ENCODE measurements at places on chromosomes 1 and 21.
A peak's percentile ranks its signal among the peaks of the same experiment; 100 is the strongest.

DNA sequence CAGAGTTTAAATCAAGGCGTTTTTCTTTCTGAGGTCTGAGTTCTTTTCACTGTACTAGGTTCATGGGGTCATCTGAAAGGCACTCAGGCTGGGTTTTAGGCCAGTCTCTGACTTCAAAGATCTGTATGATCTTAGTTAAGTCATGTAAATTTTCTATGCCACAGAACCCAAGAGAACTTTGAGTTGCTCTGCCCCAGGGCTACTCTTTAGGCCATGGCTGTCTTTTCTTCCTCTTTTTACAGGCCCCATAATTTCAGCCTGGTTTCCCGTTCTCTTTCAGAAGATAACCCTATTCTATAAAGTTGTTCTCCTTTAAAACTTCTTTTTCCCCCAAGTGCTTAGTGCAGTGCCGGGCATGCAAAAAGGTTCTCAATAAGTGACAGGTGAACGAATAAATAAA is 26.1 kb downstream of the METTL13 start:
- no peaks in the 10 kb centered on the region for H3K27me3 ChIP-seq
- H3K4me1 ChIP-seq: peaks cover 19% of the 10 kb centered on the region
- DNase-seq: no peak
- peak overlapping the region; percentile 28 for H3K27ac ChIP-seq

GRCh38 chr1:15364740-15365139 is 44.9 kb upstream of the EFHD2 start:
- no peak for DNase-seq
- peaks cover 10% of the 10 kb centered on the region for H3K27me3 ChIP-seq
- no peaks in the 10 kb centered on the region for H3K4me1 ChIP-seq
- no peaks in the 10 kb centered on the region for H3K36me3 ChIP-seq
- no peak overlapping the region for H3K4me3 ChIP-seq

DNA sequence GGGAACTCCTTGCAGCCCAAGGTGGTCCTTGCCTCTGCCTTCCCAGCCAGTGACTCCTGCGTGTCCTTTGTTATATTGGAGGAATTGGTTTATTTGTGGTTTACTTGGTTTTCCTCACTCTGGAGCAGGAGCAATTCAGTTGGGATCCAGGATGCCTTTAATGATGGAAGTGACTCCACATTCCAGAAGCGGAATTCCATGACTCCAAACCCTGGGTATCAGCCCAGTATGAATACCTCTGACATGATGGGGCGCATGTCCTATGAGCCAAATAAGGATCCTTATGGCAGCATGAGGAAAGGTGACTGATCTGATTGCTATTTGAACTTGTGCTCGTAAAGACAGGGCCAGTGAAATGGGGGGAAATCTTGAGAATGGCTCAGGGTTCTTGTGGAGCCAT is 15.1 kb upstream of the PIGV start:
- H3K36me3 ChIP-seq: peaks cover 49% of the 10 kb centered on the region
- no peak overlapping the region for H3K4me3 ChIP-seq
- no peaks in the 10 kb centered on the region for H3K4me1 ChIP-seq
- peak overlapping the region; percentile 14 for H3K27ac ChIP-seq
- DNase-seq: no peak
- no peaks in the 10 kb centered on the region for H3K27me3 ChIP-seq

- no peak for DNase-seq
- no peaks in the 10 kb centered on the region for H3K27me3 ChIP-seq
- H3K36me3 ChIP-seq: no peaks in the 10 kb centered on the region
Observed at GRCh38 chr1:214414691-214415090, 133.7 kb downstream of the SMYD2 start.

GRCh38 chr1:150156868-150157603 is 7.3 kb downstream of the PLEKHO1 start:
- no peak overlapping the region for H3K4me3 ChIP-seq
- peak overlapping the region; percentile 83 for H3K27ac ChIP-seq
- peaks cover 66% of the 10 kb centered on the region for H3K4me1 ChIP-seq
- H3K27me3 ChIP-seq: no peaks in the 10 kb centered on the region
- H3K36me3 ChIP-seq: peaks cover 39% of the 10 kb centered on the region
- no peak for DNase-seq

GRCh38 chr1:25700626-25701025 is 84.0 kb downstream of the MAN1C1 start:
- no peak for DNase-seq
- no peak overlapping the region for H3K27ac ChIP-seq
- no peaks in the 10 kb centered on the region for H3K36me3 ChIP-seq
- no peaks in the 10 kb centered on the region for H3K4me1 ChIP-seq
- no peak overlapping the region for H3K4me3 ChIP-seq
- H3K27me3 ChIP-seq: peaks cover 5% of the 10 kb centered on the region

DNA sequence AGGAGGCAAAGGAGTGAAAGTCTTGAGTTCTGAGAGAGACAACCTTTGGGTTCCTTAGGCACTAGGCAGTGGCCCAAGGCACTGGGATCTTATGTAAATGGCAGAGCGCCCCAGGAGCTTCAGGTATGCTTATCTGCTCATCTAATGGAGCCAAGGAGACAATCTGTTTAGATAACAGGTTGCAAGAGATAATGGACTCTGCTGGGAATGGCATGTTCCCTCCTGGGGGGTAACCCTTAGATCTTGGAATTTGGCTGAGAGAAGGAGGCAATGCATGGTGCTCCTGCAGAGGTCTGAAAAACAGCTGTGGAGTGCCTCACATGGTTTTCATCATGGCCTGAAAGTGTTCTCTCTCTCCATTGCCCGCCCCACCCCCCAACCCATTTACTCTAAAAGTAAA is 44.1 kb upstream of the WLS start:
- DNase-seq: no peak
- no peak overlapping the region for H3K27ac ChIP-seq
- H3K36me3 ChIP-seq: no peaks in the 10 kb centered on the region
- H3K4me3 ChIP-seq: no peak overlapping the region
- no peaks in the 10 kb centered on the region for H3K27me3 ChIP-seq
- H3K4me1 ChIP-seq: no peaks in the 10 kb centered on the region

DNA sequence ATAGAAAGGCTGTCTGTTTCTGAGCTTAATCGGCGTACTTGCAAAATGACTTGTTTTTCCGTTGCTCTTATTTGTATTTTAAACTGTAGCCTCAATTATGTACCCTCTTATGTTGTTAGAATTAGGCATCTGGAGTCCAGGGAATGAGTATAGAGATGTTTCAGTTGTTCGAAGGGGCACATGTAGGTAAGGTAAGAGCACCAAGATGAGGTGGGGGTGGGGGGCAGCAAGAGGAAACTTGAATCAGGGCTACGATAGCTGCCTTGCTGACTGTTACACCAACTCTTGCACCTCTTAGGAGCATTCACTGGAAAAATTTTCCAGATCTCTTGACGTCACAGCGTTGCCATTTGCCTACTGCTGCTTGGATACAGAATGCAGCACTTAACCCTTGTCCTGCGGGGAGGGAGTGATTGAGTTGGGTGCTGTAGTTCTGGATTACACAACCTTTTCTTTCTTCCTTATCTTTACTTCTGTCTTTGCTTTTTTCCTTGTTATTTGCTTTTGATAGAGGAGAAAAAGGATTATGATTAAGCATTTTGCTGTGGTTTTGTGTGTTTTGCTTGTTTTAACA is 3.2 kb downstream of the ATP1B1 start:
- no peaks in the 10 kb centered on the region for H3K36me3 ChIP-seq
- H3K27me3 ChIP-seq: peaks cover 21% of the 10 kb centered on the region
- H3K4me1 ChIP-seq: peaks cover 33% of the 10 kb centered on the region
- peak overlapping the region; percentile 81 for H3K27ac ChIP-seq

DNA sequence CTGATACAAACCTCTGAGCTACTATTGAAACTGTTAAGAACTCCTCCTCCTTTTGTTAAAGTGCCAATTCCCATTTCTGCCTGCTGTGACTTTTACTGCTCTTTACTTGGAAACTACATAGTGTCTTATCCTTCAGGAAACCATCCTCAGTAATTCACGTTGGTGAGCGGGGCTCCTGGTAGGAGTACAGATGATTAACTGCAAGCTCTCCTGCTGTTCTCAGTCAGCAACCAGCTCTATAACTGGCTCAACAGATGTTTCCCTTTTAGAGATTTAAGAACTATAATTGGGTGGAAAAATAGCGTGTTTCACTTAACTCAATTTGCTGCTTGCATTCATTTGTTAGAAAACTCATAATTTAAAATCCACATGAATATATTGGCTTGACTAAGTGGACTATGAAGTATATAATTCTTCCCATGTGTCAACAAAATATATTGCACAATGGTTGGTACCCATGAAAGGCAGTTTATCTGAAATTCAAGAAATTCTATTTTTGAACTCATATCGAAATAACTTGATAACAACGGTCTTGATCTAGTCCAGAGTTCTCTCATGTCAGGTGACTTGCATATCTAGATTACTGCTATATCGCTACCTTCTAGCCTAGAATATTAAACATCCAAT is 574.0 kb downstream of the KCNT2 start:
- no peak overlapping the region for H3K27ac ChIP-seq
- no peak overlapping the region for H3K4me3 ChIP-seq
- no peak for DNase-seq
- no peaks in the 10 kb centered on the region for H3K36me3 ChIP-seq

DNA sequence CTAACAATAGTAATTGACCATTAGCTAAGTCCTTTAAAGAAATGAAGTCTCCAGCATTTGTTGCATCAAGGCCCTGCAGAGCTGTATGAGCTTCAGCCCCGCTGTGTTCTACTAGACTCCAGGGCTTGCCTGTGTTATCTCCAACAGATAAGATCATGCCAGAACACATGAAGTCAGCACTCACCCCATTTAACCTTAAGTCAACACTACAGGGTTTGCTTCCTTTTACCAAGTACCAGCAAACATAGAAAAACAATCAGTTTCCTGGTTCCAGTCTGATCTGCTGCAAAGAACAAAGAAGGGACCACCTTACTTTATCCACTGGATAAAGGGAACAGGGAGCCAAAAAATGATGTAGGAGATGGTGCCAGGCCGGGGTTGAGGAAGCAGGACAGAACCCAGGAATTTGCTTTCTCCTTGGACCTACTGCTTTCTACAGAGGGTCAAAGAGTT is 41.3 kb upstream of the ENAH start:
- H3K27ac ChIP-seq: no peak overlapping the region
- H3K4me1 ChIP-seq: no peaks in the 10 kb centered on the region
- no peaks in the 10 kb centered on the region for H3K36me3 ChIP-seq
- H3K27me3 ChIP-seq: no peaks in the 10 kb centered on the region

- no peaks in the 10 kb centered on the region for H3K4me1 ChIP-seq
- H3K36me3 ChIP-seq: no peaks in the 10 kb centered on the region
- peaks cover 1% of the 10 kb centered on the region for H3K27me3 ChIP-seq
- H3K27ac ChIP-seq: no peak overlapping the region
- H3K4me3 ChIP-seq: no peak overlapping the region
- no peak for DNase-seq
Observed at GRCh38 chr1:241950390-241950789, 7.2 kb upstream of the BECN2 start.

GRCh38 chr1:160260406-160261382 is 1.7 kb downstream of the DCAF8 start:
- no peaks in the 10 kb centered on the region for H3K27me3 ChIP-seq
- H3K4me1 ChIP-seq: peaks cover 23% of the 10 kb centered on the region
- H3K27ac ChIP-seq: peak overlapping the region; percentile 99
- H3K4me3 ChIP-seq: peak overlapping the region; percentile 93
- no peak for DNase-seq

DNA sequence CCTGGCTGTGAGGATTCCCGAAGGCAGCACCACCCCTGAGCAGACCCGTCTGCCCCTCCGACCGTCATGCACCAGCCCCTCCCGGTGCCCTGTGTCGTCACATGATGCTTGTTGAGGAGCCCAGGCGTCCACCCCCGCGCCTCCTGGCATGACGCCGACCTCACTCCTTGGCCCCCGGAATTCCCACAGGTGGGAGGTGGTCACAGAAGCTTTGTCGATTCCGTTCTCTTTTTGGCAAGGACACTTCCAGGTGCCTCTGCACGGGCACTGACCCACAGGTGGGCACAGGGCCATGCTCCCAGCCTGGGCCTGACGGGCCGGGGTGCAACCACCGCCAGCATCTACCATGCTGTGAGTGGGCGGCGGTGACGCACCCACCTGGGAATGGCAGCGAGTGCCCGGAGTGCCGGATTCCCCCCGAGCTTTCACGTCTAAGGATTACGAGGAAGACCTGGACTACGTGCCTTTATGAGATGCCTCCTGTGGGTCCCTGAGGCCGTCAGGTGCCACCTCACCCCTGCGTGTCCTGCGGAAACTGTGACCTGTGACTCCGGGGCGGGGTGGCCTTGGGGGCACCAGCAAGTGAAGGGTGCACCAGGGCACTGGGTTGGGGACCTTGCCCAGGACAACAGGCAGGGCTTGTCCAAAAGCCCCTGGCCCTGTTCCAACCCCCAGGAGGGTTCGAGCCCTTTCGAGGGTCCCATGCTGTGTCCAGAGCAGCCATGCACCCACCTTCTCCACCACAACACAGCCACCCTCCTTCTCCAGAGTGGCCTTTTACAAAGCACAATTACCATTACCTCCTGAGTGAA is 31.4 kb upstream of the COL6A1 start:
- no peak for DNase-seq
- peaks cover 4% of the 10 kb centered on the region for H3K27me3 ChIP-seq
- no peaks in the 10 kb centered on the region for H3K4me1 ChIP-seq
- no peak overlapping the region for H3K27ac ChIP-seq
- H3K36me3 ChIP-seq: no peaks in the 10 kb centered on the region
- no peak overlapping the region for H3K4me3 ChIP-seq

DNA sequence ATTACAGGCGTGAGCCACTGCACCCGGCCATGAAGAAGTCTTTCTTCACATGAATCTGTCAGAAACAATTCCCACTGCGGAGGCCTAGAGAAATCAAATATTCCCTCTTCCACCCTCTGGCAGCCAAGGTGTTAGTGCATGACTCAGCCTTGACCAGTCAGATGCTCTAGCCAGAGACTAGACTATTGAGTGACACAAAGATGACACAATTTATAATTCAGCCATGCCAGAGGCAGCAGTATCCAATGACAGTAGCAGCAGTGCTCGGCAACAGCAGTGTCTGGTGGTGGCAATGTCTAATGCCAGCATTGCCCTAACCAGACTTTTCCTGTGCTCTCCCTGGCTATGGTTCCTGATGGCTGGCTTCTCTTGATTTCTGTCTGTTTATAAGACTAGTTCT is 8.7 kb downstream of the CTXND2 start:
- H3K27ac ChIP-seq: no peak overlapping the region
- peaks cover 9% of the 10 kb centered on the region for H3K4me1 ChIP-seq
- no peak for DNase-seq

GRCh38 chr21:36749935-36750575 is 51.1 kb downstream of the SIM2 start:
- no peak overlapping the region for H3K4me3 ChIP-seq
- peaks cover 4% of the 10 kb centered on the region for H3K4me1 ChIP-seq
- peaks cover 18% of the 10 kb centered on the region for H3K27me3 ChIP-seq
